Neural crest cell (in vitro differentiated cells): ENCODE measurements at places on chromosomes 2 and 18.

GRCh38 chr2:102033031-102033749, 41.4 kb downstream of the IL1R2 start:
- H3K36me3 ChIP-seq = no peaks in the 10 kb centered on the region
- H3K27me3 ChIP-seq = peaks cover 4% of the 10 kb centered on the region
- DNase-seq = no peak

DNA sequence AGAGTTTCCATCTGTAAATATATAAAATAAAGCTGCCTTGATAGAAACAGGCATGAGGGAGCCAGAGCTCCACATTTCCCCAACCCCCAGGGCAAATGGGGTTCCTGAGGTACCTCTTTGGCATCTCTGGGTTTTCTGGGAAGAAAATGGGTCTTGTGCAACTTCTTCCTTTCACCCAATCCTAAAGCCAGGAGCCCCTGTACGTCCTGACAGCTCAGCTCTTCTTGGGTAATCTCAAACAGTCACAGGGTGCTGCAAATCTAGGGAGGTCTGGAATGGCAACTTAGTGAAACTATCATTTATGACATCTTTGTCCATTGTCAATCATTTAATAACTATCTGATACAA, 36.6 kb upstream of the STAT1 start:
- H3K36me3 ChIP-seq = no peaks in the 10 kb centered on the region
- H3K27ac ChIP-seq = no peak overlapping the region
- peaks cover 5% of the 10 kb centered on the region for H3K4me1 ChIP-seq
- H3K27me3 ChIP-seq = peaks cover 12% of the 10 kb centered on the region

DNA sequence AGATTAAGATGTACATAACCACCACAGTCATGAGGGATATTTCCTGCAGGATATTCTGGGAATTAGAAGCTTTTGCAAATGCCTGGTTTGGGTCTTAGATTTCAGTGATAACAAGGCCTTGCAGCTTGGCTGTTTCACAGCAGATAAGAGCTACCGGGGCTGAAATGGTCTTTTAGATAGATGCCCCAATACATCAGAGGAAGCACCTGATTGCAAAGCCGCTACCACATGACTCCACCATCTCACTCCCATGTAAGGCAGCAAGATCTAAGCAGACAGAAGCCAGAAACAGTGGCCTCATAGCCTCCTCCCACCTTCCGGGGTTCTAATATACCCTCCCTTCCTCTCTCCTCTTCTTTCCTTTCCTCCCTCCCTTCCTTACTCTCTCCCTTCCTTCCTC, 31.1 kb upstream of the EPG5 start:
- no peak for DNase-seq
- H3K27me3 ChIP-seq = no peaks in the 10 kb centered on the region
- no peaks in the 10 kb centered on the region for H3K4me1 ChIP-seq
- H3K27ac ChIP-seq = no peak overlapping the region
- no peak overlapping the region for H3K4me3 ChIP-seq
- peaks cover 13% of the 10 kb centered on the region for H3K36me3 ChIP-seq

- no peak for DNase-seq
- H3K4me3 ChIP-seq = no peak overlapping the region
- peaks cover 31% of the 10 kb centered on the region for H3K4me1 ChIP-seq
- H3K27me3 ChIP-seq = no peaks in the 10 kb centered on the region
- peaks cover 2% of the 10 kb centered on the region for H3K36me3 ChIP-seq
These were observed 87.2 kb downstream of the LPIN1 start for GRCh38 chr2:11833601-11834000.

DNA sequence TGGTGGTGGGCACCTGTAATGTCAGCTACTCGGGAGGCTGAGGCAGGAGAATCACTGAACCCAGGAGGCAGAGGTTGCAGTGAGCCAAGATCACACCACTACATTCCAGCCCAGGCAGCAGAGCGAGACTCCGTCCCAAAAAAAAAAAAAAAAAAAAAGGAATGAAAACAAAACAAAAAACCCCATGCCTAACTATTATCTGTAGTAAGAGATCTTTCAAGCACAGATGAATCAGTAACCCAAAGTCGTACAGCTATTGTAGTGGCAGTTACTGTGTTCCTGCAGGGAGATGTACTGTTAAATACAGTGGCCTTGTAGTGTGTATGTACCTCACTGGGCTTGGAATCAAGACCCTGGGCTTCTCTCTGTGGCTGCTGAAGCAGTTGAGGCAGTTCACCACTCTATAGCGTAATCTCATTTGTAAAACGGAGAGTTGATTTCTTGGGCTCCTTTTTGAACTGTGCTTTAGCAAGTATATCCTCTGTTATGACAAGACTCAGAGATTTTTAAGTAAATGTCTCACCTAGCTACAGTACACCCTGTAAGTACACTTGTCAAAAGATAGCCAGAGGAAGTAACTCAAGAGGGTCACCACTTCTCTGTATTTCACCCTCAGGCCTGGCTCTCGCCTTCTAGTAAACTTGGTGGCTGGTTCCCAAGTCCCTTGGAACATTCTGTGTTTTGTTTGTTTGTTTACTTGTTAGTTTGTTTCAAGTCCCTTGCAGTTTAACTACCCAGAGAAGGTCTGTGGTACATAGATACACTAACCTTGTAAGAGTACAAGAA, 109.6 kb upstream of the FOSL2 start:
- H3K27me3 ChIP-seq = no peaks in the 10 kb centered on the region
- H3K4me1 ChIP-seq = no peaks in the 10 kb centered on the region
- H3K27ac ChIP-seq = no peak overlapping the region
- DNase-seq = no peak
- no peak overlapping the region for H3K4me3 ChIP-seq

- DNase-seq = peak; percentile 57
- peak overlapping the region; percentile 97 for H3K27ac ChIP-seq
- peaks cover 10% of the 10 kb centered on the region for H3K4me1 ChIP-seq
- peaks cover 4% of the 10 kb centered on the region for H3K27me3 ChIP-seq
These were observed 135.6 kb upstream of the ZNF236 start for GRCh38 chr18:76686737-76687231.

DNA sequence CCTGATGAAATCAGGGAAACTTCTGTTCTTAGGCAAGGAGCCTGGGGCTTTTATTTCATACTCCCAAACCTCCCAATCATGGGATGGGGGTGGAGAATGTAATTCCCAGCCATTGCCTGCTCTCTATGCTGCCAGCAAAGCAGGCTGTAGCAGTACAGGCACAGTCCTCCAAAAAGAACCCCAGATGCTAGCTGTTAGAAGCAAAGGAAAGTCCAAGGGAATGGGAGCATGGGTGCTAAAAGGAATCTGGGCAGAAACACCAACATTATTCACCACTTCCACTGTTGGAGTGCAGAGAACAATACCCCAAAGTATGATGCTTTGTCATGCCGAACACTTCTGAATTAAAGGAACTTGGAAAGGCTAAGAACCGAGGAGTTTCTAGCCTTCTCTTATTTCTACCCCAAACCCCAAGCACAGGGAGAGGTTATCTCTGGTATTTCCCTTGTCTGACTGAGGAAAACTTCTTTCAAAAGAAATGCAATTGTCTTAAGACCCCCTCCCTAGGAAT, 24.7 kb downstream of the MDH1 start:
- no peaks in the 10 kb centered on the region for H3K27me3 ChIP-seq
- H3K36me3 ChIP-seq = no peaks in the 10 kb centered on the region
- H3K4me3 ChIP-seq = no peak overlapping the region
- no peak overlapping the region for H3K27ac ChIP-seq
- H3K4me1 ChIP-seq = peaks cover 6% of the 10 kb centered on the region

- peaks cover 58% of the 10 kb centered on the region for H3K27me3 ChIP-seq
- H3K27ac ChIP-seq = no peak overlapping the region
- no peaks in the 10 kb centered on the region for H3K36me3 ChIP-seq
- no peak overlapping the region for H3K4me3 ChIP-seq
- H3K4me1 ChIP-seq = peaks cover 14% of the 10 kb centered on the region
These were observed 6.7 kb downstream of the TNFRSF11A start for GRCh38 chr18:62331581-62332356.

GRCh38 chr2:17164550-17164949, 353.7 kb downstream of the RAD51AP2 start:
- H3K27me3 ChIP-seq = peaks cover under 1% of the 10 kb centered on the region
- no peaks in the 10 kb centered on the region for H3K36me3 ChIP-seq
- H3K27ac ChIP-seq = no peak overlapping the region
- no peak overlapping the region for H3K4me3 ChIP-seq
- no peak for DNase-seq

- peaks cover 86% of the 10 kb centered on the region for H3K27me3 ChIP-seq
- peaks cover 4% of the 10 kb centered on the region for H3K36me3 ChIP-seq
- H3K4me1 ChIP-seq = peaks cover 5% of the 10 kb centered on the region
These were observed 816 bp downstream of the SCTR start for GRCh38 chr2:119523383-119523951.

DNA sequence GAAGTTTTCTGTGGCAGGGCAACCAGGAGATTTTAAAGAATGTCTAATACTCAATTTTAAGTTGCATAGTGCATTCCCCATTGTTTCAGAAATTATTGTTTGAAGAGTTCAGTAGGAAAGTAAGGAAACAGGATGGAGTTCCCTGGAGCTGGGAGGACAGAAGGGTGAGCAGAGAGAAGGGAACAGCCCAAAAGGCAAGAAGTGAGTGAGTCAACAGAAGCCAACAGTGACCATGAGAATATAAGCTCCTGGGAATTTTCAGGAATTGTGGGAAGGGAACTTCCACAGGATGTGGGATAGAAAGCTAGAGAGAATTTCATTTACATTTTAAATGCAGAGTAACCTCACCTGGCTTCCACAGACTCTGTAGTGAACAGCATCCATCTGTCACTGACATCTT, 268.1 kb upstream of the ATP5MC3 start:
- H3K4me3 ChIP-seq = no peak overlapping the region
- DNase-seq = no peak
- H3K4me1 ChIP-seq = peaks cover 16% of the 10 kb centered on the region
- H3K27ac ChIP-seq = no peak overlapping the region
- H3K27me3 ChIP-seq = no peaks in the 10 kb centered on the region
- no peaks in the 10 kb centered on the region for H3K36me3 ChIP-seq

DNA sequence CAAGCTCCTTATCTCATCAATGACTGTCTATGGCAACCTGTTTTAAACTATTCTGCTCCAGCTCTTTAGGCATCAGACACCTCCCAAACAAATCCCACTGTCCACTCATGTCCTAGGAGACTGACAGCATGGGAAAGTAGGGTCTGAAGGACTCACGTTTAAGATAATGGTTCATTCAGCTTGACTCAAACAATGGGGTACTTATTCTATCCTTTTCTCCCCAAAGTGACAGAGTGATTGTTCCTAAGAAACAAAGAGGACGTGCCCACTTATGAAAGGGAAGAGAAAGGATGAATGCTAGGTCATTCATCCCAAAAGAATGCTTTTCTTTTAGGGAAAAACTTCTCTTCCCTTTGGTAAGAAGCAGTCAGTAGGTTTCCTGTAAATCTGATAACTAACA, 41.9 kb downstream of the ALK start:
- no peak for DNase-seq
- no peak overlapping the region for H3K4me3 ChIP-seq
- H3K36me3 ChIP-seq = peaks cover 4% of the 10 kb centered on the region
- H3K27ac ChIP-seq = no peak overlapping the region
- H3K4me1 ChIP-seq = no peaks in the 10 kb centered on the region
- H3K27me3 ChIP-seq = no peaks in the 10 kb centered on the region

- peaks cover 18% of the 10 kb centered on the region for H3K27me3 ChIP-seq
- no peak for DNase-seq
- H3K4me1 ChIP-seq = peaks cover 33% of the 10 kb centered on the region
- H3K36me3 ChIP-seq = peaks cover 2% of the 10 kb centered on the region
These were observed 302.8 kb downstream of the NCKAP5 start for GRCh38 chr2:133265432-133265949.

DNA sequence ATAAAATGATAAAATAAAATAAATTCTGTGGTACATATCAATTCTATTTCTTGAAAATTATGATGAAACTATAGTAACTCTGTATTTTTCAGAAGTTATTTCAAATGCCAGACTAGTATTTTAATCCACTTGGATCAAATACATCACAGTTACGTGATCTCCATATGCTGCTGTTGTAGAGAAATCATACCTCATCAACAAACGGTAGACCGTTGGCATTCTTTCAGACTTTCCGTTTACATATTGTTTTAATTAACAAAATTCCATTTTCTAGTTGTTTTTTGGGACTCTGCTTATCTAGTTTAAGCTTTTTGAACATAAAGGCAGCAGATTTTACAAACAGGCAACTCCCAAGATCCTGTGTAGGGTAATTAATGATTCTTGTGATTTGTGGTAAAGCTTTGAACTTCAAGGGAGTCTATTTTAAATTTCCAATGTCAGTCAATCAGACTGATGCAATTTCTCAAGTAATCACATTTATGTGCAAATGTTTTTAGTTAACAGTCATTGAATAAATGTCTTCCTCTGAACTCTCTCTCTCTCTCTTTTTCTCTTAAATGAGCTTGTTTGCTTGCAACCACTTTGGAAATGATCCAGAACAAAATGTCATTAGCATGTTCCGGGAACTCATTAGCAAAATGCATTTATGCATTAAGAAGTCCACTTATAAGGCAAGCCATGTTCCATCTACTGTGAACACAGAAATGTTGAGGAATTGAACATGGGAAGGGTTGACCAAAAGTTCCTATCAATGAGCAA, 31.8 kb downstream of the NYAP2 start:
- no peak overlapping the region for H3K27ac ChIP-seq
- H3K4me3 ChIP-seq = no peak overlapping the region
- H3K27me3 ChIP-seq = no peaks in the 10 kb centered on the region
- H3K4me1 ChIP-seq = no peaks in the 10 kb centered on the region

DNA sequence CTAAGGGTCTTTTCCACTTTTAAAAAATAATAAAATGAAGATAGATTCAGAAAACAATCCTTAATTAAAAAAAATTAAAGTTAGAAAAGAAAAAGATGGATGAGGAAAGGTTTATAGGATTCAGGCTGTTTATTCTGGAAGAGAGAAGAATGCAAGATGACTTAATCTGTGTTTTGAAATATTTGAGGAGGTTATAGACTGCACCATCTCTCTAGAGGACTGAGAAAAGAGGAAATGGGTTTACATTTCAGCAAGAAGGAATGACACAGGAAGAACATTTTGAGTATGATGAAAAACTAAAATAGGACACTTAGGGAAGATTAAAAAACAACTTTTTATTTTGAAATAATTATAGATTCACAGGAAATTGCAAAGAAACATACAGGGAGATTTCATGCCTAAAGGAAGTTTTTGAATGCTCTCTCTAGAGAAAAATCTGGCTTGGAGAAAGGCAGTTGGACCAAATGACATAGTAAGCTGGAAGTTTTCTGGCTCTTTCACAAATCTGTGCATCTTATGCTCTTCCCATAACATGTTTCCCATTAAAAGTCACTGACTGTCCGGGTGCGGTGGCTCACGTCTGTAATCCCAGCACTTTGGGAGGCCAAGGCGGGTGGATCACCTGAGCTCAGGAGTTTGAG, 75.0 kb downstream of the CERS6 start:
- no peak for DNase-seq
- peaks cover 11% of the 10 kb centered on the region for H3K36me3 ChIP-seq
- H3K4me3 ChIP-seq = no peak overlapping the region
- no peak overlapping the region for H3K27ac ChIP-seq
- H3K4me1 ChIP-seq = peaks cover 12% of the 10 kb centered on the region
- H3K27me3 ChIP-seq = no peaks in the 10 kb centered on the region
